CD4-positive, alpha-beta memory T cell (primary cell): ENCODE measurements at places on chromosomes 5 and 9.

DNA sequence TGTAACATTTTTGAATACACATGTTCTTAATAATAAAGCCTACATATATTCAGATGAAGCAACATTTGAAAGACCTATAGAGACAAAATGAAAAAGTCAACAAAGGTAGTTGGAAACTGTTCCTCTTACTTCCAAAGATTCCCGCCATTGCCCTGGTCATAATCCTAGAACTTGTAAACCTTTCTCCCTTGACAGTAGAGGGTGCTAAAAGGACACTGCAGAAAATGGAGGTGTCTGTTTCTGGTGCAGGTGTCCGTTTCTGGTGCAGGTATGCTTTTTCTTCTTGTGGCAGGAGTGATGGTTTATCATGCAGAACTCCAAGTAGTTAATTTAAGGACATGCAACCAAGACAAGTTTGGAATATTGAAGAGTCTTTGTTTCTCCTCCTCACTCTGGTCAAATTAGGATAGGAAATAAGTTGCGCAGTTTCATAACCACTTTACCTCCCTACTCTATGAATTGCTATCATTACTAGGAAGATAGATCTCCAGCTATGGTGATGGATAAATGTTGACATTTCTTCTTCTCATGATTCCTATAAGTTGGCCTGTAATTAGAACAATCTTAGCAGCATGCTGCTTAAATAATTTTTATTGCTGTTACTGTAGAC is 56.0 kb upstream of the FAM174A start:
- peak; percentile 26 for DNase-seq

GRCh38 chr5:1557114-1557873 is 33.5 kb upstream of the LPCAT1 start:
- no peak for DNase-seq

DNA sequence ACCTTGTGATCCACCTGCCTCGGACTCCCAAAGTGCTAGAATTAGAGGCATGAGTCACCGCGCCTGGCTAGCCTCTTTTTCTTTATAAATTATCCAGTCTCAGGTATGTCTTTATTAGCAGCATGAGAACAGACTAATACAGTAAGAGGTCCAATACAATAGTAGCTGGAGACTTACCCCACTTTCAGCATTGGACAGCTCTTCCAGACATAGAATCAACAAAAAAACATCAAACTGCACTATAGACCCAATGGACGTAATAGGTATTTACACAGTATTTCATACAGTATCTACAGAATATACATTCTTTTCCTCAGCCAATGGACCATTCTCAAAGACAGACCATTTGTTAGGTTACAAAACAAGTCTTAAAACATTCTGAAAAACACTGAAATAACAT is 6.1 kb upstream of the RCL1 start:
- no peak for DNase-seq

DNA sequence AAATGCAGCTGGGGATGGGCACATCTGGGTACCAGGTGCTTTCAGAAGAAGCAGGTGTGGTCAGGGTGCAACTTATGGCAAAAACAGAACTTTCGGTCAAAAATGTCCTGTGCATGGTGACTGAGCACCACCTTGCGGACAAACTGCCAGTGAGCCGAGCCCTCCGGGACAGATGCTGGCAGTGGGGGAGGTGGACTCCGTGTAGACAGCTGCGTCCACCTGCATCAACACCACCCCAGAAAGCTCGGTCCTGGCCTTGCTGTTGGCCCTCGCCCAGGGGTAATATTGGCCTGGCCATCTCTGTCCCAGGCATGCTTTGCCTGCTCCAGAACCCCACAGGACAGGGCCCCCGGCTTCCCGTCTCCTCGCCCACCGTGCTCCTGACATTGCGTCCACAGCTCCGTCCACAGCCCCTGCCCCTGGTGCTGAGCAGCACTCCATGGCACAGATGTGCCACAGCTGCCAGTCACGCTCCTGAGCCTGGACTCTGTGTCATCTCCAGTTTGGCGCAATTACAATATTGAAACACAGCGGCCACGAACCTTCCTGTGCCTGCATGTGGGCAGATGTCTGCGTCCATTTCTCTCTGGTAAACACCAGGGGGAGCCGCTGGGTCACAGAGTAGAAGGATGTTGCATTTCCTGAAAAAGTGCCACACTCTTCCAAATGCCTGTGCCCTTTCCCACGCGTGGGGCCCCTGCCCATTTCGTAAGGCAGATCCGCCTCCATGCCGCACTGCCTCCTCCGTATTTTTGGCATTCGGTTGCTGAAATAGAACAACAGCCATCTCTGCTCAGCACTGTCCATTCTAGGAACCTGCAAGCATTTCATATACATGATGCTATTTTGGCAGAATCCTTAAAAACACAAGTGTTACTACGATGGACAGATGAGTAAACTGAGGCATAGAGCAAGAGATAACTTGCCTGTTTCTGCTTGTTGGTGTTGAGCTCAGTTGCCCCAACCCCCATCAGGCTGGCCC is 33.4 kb upstream of the SLC6A19 start:
- DNase-seq, result peak; percentile 73

GRCh38 chr5:38023799-38024198 is 184.0 kb upstream of the GDNF start:
- no peak for DNase-seq

GRCh38 chr5:23072179-23072578 is 219.0 kb upstream of the CDH12 start:
- no peak for DNase-seq

- no peak for DNase-seq
These were observed 209.2 kb upstream of the KLF4 start for GRCh38 chr9:107698779-107699178.

GRCh38 chr9:133632806-133633680 is 3.1 kb upstream of the DBH start:
- no peak for DNase-seq
